ENCODE measurements at places on chromosomes 1 and 21.

- no peak for DNase-seq
Observed at GRCh38 chr1:82604524-82604923, 803.8 kb downstream of the ADGRL2 start.

- no peak for DNase-seq
Observed at GRCh38 chr1:246583448-246584185, 17.4 kb downstream of the CNST start.

GRCh38 chr1:167860231-167860923 is 53.6 kb downstream of the ADCY10 start:
- no peak for DNase-seq

DNA sequence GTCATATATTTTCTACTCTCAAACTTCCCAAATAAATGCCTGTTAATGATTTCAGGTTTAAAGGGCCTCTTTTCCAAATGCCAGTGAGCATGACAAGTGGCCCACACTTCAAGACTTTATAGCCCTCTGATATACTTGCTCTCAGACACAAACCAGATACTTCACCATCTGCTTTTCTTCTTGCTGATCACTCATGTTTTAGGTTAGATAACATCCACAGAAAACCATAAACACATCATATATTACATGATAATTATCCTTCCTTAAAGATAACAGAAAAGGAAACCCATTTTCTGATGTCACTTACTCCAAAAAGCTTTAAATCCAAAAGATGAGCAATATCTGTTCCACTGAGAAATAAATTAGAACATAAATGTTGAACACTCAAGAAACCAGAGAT is 723.5 kb downstream of the LTN1 start:
- no peak for DNase-seq

- DNase-seq, result peak; percentile 62
Observed at GRCh38 chr1:40232444-40232843, 15.3 kb upstream of the TMCO2 start.

GRCh38 chr1:198174297-198174696 is 17.5 kb downstream of the NEK7 start:
- no peak for DNase-seq

- DNase-seq, result no peak
Observed at GRCh38 chr1:193417945-193418744, 231.7 kb upstream of the B3GALT2 start.

DNA sequence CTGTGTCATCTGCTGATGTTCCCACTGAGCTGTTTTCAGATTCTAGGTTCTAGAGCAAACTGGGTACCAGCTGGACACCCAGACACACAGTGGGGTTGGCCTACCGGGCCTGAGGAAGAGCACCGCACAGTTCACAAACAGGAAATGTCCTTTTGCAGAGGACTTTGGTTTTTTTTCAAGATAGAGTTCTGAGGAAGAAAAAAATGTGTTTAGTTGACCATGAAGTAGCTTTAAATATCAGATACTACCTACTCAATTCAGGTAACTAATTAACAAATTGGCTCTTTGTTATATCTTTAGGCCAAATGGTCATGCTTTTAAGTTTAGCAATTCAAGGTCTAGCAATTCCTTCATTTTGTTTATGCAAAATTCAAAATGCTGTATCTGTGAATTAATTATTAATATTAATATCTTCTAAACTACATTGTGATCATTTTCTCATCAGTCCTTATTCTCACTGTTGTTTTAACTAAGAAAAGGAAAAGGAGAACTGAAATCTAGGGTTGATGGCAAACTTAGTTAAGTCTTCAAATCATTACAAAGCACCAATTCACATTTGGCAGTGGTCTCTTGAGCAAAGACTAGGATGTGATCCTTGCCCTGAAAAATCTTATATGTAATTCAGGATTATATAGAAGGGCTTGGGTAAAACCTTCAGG is 17.2 kb upstream of the NCF2 start:
- DNase-seq, result no peak

- no peak for DNase-seq
Observed at GRCh38 chr1:951364-951763, 7.7 kb downstream of the NOC2L start.

- no peak for DNase-seq
Observed at GRCh38 chr1:166905900-166906299, 29.8 kb upstream of the TADA1 start.

DNA sequence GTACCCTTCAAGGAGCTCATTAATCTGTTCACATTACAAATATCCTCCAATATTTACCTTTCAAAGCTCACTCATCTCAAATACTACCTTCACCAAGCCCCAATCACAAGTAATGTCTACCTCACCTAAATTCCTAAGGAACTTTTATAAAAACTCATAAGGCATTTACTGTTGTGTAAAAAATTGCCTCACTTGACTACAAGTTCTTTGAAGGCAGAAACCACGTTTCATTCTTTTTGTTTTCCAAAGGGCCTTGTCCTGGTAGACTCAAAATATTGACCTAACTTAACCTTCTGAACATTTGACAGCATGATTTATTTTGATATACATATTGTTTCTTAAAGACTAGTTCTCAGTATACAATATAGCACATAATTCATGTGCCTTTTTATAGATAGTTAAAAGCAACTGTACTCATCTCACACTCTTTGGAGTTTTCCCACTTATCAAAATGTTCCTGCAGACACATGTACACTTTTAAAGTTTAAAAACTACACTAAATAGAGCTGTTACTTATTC is 2.5 kb downstream of the USP33 start:
- no peak for DNase-seq

GRCh38 chr1:201299968-201300367 is 16.7 kb downstream of the PKP1 start:
- no peak for DNase-seq

DNA sequence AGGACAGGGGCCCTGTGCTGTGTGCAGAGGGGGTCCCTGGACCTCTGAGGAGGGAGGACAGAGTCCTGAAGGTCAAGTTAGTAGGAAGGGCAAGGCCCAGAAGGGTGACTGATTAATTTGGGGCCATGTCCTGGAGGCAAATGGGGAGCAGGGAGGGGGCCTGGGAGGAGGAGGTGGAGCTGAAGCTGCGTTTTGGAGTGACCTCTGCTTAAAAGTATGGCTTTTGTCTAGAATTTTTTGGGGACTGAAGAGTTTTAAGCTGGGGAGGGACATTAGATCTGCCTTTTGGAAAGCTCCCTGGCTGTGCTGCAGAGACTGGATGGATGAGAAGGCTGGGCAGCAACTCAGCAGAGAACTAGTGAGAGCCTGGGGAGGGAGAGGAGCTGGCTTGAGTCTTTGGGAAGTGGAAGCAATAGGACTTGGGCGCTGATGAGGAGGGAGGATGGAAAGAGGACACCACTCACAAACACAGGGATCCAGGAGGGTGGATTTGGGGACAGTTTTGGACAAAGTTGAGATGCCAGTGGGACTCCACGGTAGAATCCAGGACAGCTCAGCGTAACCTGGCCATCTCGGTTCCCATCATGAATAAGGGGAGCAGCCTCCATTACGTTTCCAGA is 52.9 kb downstream of the ACBD3 start:
- DNase-seq, result no peak

DNA sequence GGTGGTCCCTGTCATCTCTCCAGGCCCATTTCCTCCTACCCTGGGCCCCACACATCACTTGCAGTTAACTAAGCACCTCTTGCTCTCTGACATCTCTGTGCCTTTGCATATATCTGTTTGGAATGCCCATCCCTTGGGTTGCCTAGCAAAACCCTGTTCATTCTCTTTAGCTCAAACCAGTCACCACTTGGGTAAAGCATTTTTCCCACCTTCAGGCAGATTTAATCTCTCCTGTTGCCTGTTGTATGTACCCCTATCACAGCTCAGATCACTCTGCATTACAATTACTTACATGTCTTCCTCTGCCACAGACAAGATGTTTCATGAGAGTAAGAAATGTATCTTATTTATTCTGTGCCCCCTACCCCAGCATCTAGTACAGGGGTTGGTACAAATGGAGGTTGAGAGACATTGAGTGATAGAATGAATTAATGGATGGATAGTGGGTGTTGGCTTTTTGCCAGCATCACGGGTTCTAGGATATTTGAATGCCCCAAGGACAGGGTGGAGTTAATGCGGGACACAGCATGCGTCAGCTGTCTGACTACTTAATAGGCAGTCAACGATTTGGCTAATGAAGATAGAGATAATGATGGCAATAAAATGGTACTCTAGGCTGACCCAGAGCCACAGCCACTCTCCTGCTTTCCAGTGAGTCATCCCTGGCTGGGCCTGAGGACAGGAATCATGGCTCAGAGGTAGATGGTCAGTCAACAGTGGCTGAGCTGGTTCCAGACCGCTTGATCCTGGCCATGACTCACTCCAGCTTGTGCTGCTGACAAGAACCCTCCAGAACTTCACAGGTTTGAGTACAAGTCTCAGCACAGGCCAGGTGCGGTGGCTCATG is 6.5 kb downstream of the NR0B2 start:
- DNase-seq, result no peak

GRCh38 chr1:9443913-9444445 is 95.3 kb upstream of the SLC25A33 start:
- DNase-seq, result no peak

- no peak for DNase-seq
Observed at GRCh38 chr21:15667819-15668218, 62.0 kb upstream of the USP25 start.

DNA sequence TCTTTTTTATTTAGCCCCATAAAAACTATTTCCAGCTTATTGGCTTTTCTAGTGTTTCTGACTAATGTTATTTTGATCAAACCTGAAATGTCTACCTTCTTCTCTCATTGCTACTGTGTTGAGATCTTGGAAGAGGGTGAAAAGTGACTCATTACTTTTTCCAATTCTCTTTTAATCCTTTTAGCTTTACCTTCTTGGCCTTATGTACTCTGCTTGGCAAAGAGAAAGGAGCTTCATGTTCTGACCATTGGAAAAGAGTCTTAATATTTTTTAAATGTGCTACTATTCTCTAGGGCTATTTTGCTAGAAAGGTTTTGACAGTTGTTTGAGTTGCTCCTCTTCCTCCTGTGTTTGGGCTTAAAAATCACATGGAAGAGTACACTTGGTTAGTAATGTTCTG is 97.8 kb upstream of the CHODL start:
- DNase-seq, result no peak
